ENCODE measurements at places on chromosomes 1 and 21. TPM values are rescaled to one million over a fixed set of nuclear protein-coding genes. Genes with fewer than 3 reads are reported as not detected.

The LCE3A gene
- not detected for total RNA-seq

The KDF1 gene
- 0.54 TPM for total RNA-seq

The FMN2 gene
- total RNA-seq, result not detected

DNA sequence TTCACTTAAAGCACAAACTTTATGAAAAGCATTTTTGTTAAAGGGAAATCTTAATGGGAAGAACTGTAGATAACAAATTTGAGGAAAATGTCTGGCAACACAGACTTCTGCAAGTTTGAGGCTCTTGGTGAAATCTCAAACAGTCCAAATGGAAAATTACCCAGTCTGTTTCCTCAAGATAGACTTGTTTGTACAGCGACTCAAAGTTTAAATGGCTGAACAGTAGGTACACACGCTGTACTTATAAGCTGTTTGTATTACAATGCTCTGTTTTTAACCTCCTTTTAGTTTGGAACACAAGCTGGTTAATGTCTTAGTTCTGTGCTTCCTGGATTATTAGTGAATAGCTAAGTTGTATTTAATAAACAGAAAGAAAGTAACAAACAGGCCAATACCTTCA, 217.1 kb downstream of the NFIA start:
- no peaks in the 10 kb centered on the region for H3K4me1 ChIP-seq
- DNase-seq, result no peak
- no peaks in the 10 kb centered on the region for H3K27me3 ChIP-seq
- H3K4me3 ChIP-seq, result no peak overlapping the region
- H3K36me3 ChIP-seq, result no peaks in the 10 kb centered on the region

DNA sequence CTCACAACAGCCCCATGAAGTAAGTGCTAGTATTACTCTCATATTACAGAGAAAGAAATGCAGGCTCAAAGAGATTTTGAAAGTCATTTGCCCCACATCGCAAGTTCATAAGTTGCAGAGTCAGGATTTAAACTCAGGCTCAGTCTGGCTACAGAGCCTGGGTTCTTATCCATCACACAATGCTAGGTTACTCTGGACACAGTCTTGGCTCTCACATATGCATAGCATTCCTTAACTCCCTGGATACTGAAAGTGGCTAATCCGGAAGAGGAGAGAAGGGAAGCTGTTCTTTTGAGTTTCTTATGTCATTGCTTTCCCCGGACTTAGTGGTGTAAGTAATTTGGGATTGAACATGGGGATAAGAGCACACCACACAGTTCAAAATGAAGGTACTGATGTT, 357.4 kb upstream of the PLXNA2 start:
- no peak overlapping the region for H3K4me3 ChIP-seq
- no peaks in the 10 kb centered on the region for H3K27me3 ChIP-seq
- no peaks in the 10 kb centered on the region for H3K36me3 ChIP-seq
- DNase-seq, result no peak

DNA sequence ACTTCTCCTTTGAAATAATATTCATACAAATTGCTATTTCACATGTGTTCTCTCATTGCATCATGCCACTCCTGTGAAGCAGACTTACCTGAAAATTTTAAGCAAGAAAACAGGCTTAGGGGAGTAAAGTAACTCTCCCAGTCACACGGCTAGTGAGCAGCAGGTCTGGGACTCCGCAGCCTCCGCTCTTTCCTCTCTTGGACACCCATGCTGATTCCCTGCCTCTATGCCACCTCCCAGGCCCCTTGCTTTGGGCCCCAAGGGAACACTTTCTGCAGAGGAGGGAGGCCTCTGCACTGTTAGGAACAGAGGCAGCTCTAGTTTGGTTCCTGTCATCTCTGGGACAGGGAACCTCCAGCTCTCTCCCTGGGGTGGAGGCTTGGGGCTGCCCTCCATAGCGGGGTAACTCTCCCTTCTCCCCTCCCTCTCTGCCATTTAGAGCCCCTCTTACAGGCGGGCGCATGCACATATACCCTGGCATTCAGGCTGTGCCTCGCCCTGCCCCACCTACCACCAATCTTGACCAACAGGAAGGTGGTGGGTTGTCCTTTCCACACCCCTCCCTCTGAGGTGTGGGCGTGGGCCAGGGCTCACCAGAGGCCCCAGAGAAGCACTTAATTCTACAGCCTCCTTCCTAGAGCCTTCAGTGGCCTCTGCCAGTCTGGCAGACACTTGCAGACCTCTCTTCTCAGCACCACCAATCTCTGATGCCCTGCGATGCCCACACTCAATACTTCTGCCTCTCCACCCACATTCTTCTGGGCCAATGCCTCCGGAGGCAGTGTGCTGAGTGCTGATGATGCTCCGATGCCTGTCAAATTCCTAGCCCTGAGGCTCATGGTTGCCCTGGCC, at the start of gene RXFP4:
Gene RXFP4 (plus strand): TSS at position 646 of the 852 bp plus-strand sequence. CDS start 72 bp downstream, at position 718.
- no peaks in the 10 kb centered on the region for H3K27me3 ChIP-seq
- H3K36me3 ChIP-seq, result no peaks in the 10 kb centered on the region
- no peak for DNase-seq
- no peak within 1 kb of the TSS for H3K4me3 ChIP-seq
- H3K27ac ChIP-seq, result peak within 1 kb of the TSS; percentile 36
- H3K4me1 ChIP-seq, result peaks cover 38% of the 10 kb centered on the region

- no peak overlapping the region for H3K27ac ChIP-seq
- no peak overlapping the region for H3K4me3 ChIP-seq
- no peaks in the 10 kb centered on the region for H3K27me3 ChIP-seq
- no peak for DNase-seq
- peaks cover 14% of the 10 kb centered on the region for H3K36me3 ChIP-seq
Measured at GRCh38 chr1:167373986-167374385, 144.3 kb downstream of the CD247 start.

- no peaks in the 10 kb centered on the region for H3K4me1 ChIP-seq
- no peak overlapping the region for H3K4me3 ChIP-seq
- H3K36me3 ChIP-seq, result peaks cover 22% of the 10 kb centered on the region
Measured at GRCh38 chr1:174217787-174218574, 58.7 kb downstream of the RABGAP1L start.

GRCh38 chr1:246579818-246580217, 13.6 kb downstream of the CNST start:
- peak overlapping the region; percentile 20 for H3K4me3 ChIP-seq
- H3K27ac ChIP-seq, result peak overlapping the region; percentile 45
- H3K36me3 ChIP-seq, result peaks cover 42% of the 10 kb centered on the region
- H3K27me3 ChIP-seq, result no peaks in the 10 kb centered on the region

- H3K27ac ChIP-seq, result no peak overlapping the region
- H3K4me1 ChIP-seq, result no peaks in the 10 kb centered on the region
Measured at GRCh38 chr1:79982211-79982610, 975.7 kb upstream of the ADGRL4 start.

DNA sequence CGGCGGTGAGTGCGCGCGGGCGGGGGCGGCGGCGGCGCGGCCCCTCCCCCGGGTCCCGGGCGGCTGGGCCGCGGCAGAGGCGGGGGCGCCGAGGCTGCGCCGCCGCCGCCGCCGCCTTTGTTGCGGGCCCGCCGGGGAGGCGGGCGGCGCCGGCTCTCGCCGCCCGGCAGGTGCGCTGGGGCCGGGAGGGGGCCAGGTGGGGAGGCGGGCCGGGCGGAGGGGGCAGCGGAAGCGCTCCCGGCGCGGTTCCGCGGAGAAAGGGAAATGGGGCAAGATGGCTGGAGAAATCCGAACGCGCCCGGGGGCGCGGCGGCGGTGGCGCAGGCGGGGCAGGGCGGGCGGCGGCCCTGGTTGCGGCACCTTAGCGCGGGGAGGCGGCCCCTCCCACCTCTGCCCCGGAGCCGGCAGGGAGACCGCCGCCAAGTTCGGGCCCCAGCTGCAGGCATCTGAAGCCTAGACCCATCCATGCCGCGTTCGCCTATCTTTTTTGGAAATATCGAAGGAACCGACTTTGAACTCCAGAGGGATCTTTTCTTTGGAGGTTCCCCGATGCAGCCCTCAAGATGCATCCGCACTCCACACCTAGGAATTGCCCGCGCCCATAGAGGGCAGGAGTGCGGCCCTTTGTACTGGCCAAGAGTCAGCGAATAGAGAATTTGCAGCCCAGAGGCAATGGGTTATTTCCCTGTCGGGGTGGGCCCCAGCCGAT, 479 bp downstream of the POGK start:
- H3K36me3 ChIP-seq, result peaks cover 34% of the 10 kb centered on the region
- H3K27me3 ChIP-seq, result no peaks in the 10 kb centered on the region
- H3K27ac ChIP-seq, result peak overlapping the region; percentile 79
- peak overlapping the region; percentile 71 for H3K4me3 ChIP-seq
- peak; percentile 39 for DNase-seq
- H3K4me1 ChIP-seq, result peaks cover 29% of the 10 kb centered on the region

DNA sequence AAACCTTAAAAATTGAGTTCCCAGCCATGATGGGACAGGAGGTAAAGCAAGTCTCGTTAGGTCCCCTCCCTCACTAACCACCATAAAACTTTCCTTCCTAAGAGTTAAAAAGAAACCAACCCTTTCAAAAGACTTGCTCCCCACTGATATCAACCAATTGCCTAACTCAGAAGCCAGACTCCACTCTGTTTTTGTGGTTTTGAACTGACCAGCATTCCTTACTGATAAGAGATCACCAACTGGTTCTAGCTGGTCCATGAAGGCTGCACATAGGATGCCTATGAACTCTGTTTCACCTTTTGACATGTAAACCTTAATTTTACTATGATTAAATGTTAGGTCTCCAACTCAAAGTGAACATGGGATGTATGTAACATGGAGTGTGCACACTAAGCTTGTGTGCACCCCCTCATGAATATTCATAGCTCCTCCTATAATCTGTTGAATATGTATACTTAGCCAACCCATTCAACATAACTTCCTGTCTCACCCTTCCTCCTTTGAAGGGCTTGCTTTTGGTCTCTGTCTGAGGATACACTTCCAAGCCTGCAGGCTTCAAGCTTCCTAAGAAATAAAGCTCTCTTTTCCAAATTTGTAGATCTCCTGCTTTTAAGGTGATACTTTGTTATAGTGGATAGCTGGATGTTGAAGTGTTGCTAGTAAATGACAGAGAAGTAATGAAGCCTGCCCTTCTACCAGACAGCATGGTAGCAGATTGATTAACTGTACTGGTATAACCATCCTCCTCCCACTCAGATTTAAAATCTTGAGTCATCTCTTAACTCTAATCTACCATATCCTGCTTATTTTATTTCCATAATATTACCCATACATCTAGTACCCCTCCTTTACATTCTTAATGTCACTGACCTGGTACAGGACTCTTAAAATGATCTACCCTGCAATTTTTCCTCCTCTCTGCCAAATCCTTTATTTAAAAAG, 95.6 kb downstream of the ZNF644 start:
- peak overlapping the region; percentile 30 for H3K4me3 ChIP-seq
- DNase-seq, result no peak
- no peak overlapping the region for H3K27ac ChIP-seq
- H3K36me3 ChIP-seq, result no peaks in the 10 kb centered on the region

Measured in CD4-positive, CD25-positive, alpha-beta regulatory T cell (primary cell).